Stimulated activated CD4-positive, alpha-beta T cell treated with anti-CD3 and anti-CD28 coated beads, Interleukin-15, amount 100 ng/mL, for 1 hour (primary cell): ENCODE measurements at places on chromosomes 4 and X.

DNA sequence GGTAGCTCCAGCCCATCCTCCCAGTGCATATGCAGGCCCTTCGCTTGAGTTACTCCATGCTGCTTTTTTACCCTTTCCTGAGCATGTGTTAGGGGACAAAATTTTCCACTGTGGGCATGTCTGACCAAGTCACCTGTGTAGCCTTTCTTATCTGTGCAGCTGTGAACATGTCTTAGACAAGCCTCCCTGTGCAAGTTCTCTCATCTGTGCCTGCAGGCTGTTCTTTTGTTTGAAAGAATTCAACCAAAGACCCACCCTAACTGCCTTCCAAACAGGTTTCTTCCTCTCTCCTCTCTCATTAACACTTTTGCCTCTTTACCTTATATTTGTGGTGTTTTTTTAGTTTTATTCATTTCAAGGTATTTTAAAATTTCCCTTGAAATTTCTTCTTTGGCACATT lies 53.2 kb upstream of the SPIN4 start:
- no peak for DNase-seq

DNA sequence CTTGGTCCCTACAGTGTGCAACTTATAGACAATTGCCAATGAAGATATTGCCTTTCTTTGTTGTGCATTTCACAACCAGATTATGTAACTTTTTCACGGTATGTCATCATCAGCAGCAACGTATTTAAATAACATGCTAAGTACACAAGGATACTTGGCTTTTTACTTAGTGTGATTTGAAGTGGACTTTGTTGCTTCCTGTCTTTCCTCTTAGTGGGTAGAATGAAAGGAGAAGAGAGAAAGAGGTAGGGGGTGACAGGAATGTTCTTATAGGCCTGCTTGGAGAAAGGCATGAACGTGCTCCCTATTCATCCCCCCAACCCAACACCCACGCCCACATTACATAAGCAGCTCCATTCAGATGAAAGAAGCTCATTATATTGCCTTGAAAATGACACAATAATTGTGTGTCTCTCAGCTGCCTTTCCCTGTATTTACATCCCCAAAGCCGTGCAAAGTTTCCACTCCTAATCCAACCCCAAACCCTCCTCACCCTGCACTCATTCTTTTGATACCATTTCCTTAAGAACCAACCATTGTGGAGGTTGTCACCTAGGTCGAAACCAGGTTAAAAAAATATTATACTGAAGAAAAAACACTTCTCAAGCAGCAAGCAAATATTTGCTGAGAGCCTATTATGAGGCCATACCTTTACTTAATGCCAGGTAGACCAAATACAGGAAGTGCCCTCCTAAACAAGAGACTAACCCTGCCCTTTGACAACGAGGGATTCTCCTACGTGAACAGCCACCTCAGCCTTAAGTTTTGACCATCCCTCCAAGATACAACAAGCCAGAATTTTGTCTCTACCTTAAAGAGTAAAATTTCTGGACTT lies 25.2 kb upstream of the GK start:
- DNase-seq: no peak

DNA sequence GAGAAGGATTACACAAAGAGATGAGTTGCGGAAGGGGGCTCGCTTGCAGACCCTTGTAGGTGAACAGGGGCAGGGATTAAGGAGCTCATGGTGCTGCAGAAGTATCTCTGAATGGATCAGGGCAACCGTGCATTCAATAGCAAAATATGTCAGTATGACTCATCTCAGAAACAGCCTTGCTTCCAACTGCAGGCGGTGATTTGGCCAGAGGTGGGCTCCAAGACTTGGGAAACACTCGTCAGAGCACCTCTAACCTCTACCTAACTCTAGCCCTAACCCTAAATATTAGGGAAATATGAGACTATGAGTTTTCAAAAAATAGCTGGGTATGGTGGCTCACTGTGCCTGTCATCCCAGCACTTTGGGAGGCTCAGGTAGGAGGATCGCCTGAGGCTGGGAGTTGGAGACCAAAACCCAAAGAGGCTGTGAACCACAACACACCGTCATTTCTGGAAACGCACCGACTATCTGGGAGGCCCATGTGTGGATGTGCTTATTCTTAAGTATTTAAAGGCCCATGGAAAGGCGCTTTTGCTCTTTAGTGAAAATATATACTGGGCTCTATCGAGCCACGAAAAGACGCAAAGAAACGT lies 102.6 kb downstream of the DHRSX start:
- no peak for DNase-seq

DNA sequence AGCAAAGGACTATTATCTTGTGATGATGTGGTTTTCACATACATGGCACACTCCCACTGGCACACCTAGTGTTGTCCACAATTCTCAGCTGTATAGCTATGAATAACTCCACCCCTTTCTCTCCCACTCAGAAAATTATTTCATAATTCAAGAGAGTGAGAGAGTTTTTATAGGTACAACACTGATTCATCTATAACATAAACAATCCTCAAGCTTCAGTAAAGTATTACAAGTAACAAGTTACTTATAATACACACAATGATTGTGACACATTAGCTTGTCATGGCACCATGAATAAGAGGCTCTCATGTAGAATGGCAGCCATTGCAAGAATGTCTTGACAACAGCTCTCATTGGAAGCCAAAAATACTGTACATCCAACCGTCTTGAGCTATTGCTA lies 43.9 kb downstream of the RAB40A start:
- DNase-seq: no peak

DNA sequence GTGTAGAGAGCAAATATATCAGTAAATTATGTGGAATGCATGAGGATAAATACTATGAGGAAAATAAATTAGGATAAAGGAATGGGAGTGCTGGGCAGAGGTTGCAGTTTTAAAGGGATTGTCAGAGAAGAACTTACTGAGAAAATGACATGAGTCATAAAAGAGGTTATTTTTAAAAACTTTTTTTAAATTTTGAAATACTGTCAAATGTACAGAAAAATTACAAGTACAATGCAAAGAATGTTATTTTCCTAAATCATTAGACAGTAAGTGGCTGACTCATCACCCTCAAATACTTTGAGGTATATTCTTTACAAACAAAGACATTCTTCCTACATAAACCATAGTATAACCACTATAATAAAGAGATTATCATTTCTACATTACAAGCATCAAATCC lies 29.8 kb upstream of the H2AZ1 start:
- no peak for DNase-seq
